Left cardiac atrium (tissue), 4 donors: ENCODE measurements at places on chromosomes 2 and 18. TPM values are rescaled to one million over a fixed set of nuclear protein-coding genes. Genes with fewer than 3 reads are reported as not detected.

The TTC39C gene
- 8.9 TPM for total RNA-seq

The EFHD1 gene
- 16.9 TPM for total RNA-seq

The ITPRIPL1 gene
- 1.4 TPM for total RNA-seq

The EVA1A gene
- total RNA-seq: 0.84 TPM

The AQP12A gene
- not detected for total RNA-seq

The GNLY gene
- total RNA-seq: 0.52 TPM

The ABCB11 gene
- total RNA-seq: 0.37 TPM

The TWSG1 gene
- total RNA-seq: 15.1 TPM

The RAB6C gene
- total RNA-seq: not detected

The DHRS9 gene
- total RNA-seq: 47.6 TPM

The REG3A gene
- not detected for total RNA-seq

The EHD3 gene
- 11.7 TPM for total RNA-seq

DNA sequence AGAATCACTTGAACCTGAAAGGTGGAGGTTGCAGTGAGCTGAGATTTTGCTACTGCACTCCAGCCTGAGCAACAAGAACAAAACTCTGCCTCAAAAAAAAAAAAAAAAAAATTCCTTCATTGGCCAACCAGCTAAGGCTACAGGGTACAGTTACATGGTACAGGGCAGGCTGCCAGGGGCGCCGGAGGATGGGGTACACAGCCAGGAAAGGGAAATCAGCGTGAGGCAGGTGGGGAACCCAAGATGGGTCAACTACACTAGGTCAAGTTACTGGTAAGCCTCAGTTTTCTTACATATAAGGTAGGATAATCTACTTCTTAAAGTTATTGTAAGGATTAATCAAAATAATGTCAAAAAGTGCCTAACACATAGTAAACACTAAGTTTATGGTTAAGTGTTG, 142.6 kb upstream of the MSH6 start:
- DNase-seq: no peak

DNA sequence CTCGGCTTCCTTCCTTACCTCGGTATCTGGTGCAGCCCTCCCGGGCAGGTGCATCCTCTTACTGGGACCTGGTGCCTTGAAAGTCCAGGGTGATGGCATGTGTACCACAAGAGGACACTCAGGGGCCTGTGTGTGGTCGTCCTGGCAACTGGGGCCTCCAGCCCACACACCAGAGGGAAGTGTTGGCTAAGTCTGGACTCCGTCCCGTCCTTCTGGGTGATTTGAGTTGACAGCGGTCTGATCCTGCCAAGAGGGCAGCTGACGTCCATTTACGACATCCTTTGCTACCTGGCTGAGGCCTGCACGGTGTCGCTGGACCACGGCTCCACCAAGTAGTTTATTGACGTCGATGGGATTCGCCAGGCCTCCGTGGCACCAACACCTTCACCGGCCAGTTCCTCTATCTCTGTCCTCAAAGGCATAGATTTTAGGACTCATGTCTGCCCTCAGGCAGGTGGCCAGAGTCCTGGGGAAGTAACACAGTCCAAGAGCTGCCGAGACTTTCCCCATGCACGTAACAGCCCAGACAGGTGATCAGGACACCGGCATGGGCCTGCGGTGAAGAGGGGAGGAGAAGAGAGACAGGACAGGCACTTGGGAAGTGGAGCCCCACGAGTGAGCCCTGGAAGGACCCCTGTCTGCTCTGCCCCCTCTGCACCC, 186.0 kb upstream of the HDAC4 start:
- no peak for DNase-seq

- no peak for DNase-seq
These were observed 75.7 kb downstream of the TTC21B start for GRCh38 chr2:165877565-165878550.

- DNase-seq: no peak
These were observed 653 bp downstream of the MRPS9 start for GRCh38 chr2:105038383-105039061.

GRCh38 chr2:109500910-109501309, 112.9 kb downstream of the SEPTIN10 start:
- DNase-seq: no peak

GRCh38 chr2:133090358-133090757, 420.4 kb upstream of the LYPD1 start:
- no peak for DNase-seq

- no peak for DNase-seq
These were observed 19.4 kb upstream of the RNF138 start for GRCh38 chr18:32072321-32072720.

- no peak for DNase-seq
These were observed 76.2 kb upstream of the ODC1 start for GRCh38 chr2:10524341-10524740.

DNA sequence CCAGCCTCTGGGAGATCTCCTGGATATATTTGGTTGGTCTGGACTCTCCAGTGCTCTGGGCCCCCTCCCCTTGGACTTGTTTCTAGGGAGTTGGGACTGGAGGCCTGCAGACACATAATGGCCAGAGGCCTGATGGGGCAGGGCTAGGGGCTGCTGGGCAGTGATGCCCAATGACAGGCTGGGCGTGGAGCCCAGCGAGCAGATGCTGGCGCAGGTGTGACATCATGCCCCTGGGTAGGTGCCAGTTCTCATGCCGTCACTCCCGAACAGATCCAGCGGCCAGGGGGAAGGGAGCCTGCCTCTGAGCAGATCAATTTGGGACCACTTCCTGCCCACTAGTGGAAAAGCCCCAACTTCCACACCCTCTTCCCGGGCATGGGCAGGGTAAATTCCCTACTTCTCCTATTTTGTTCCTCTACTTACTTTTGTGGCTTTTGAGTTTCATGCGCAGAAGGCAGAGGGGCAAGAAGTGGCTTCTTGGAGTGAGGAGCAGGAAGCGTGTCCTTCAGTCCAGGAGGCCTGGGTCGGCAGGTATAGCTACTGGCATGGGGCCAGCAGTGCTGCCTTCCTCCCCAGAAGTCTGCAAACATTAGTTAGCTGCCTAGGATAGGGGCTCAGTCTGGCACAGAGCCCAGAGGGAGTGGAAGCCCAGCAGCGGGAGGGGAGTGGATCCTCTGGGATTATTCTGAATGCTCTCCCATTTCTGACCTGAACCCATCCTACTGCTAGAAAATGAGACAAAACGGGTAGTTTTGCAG, 6.1 kb downstream of the MPV17 start:
- peak; percentile 26 for DNase-seq

DNA sequence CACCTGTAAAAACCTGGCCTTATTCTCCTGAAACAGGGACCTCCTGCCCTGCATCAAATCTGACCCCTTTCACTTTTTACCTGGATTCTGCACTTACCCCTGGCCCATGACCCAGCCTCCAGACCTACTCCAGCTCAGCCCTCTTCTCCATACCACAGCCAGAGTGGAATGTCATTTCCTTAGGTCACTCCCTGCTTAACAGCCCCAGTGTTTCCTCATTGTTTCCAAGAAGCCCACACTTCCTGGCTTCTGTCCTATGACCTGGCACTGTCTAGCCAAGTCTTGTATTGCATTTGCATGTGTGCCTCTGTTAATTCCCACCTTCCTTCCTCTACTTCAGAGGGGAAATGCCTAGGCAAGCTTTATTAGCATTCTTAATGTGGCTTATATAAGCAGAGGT, 51.4 kb upstream of the TRIB2 start:
- peak; percentile 28 for DNase-seq

GRCh38 chr2:78701546-78701945, 324.0 kb upstream of the REG3G start:
- DNase-seq: no peak

DNA sequence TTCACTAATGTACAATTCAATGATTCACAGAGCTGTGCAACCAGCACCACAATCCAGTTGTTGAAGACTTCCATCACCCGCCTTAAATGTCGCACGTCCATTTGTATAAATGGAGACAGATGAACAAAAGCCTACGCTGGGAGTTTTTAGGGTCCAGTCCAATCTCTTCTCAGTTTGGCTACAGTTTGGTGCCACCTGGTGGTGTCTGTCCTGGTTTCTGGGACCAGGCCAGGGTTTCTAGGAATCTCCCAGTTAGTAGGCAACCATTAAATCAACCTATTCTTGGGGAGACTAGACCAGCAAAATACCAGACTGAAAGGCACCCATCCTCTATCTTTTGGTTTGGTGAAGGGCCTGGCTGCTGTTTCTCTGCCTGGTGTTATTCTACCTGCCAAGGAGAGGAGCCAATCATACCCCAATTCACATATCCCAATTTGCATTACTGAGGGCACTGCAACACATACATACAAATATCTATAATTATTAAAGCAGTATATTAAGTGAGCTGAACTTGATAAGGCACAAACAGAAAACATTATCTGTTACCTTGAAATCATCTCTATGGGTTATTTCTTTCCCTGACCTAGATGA, 3.2 kb upstream of the DDX1 start:
- DNase-seq: peak; percentile 32

DNA sequence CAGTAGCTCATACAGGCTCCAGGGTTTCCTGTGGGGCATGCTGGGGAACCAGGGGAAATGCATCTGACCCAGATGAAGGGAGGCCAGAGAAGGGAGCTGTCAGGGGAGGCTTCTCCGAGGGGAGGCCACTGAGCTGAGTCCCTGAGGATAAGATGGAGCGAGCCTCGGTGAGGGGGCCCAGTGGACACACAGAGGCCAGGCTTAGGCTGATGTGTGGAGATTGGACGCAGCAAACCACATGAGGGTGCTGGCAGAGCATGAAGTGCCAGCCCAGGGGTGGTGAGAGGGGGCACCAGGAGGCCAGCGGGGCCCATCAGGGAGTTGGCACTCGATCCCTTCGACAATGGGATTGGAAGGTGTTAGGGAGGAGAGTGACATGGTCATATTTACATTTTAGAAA, 235.0 kb downstream of the KLHL29 start:
- DNase-seq: no peak

DNA sequence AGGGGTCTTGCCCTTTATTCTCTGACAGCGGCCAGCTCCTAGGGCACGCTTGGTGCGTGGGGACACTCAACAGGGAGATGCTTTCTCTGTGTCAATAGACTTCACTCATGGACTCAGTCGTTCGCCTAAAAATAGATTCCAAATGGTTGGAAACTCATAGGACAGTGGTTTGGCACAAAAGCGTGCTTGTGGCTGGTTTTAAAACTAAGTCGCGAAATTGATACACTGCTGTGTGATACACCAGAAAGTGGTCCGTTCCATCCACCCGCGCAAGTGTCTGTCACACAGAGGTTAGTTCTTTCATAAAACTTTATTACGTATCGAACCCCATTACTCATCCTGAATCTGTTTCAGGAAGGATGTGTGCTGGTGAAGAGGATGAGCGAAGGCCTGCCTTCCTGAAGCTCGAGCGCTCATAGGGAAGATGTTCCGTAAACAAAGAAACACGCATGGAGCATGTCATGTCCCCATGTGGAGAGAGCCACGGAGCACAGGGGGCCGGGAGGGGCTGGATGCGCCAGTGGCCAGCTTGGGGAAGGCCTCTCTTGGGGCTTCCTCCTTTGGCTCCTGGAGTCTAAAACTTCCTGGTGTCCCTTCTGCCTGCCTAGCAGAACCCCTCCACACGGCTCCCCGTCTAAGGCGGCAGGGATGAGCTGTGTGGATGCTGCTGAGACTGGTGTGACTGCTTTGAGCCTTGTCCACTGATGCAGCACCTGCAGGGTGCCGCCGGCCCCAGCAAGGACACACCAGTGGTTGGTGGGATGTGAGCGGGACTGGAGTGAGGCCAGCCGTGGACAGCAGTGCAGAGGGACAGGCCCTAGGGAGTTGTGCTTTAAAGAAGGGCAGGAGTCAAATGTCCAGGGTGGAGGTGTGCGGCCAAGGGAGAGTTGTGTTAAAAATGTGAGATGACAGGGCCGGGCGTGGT, 207.2 kb downstream of the GBX2 start:
- no peak for DNase-seq

DNA sequence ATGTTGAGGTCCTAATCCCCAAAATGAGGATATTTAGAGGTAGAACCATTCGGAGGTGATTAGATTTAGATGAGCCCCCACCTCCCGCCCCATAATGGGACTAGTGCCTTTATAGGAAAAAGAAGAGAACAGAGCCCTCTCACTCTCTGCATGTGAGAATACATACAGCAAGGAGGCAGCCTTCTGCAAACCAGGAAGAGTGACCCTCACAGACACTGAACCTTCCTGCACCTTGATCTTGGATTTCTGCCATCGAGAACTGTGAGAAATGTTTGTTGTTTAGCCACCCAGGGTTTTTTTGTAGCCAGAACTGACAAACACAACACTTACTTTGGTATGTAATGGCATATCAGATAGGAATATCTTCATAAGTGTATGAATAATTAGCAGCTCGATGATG, 83.7 kb downstream of the XIRP2 start:
- DNase-seq: no peak

GRCh38 chr2:239444626-239445577, 44.1 kb upstream of the HDAC4 start:
- no peak for DNase-seq

DNA sequence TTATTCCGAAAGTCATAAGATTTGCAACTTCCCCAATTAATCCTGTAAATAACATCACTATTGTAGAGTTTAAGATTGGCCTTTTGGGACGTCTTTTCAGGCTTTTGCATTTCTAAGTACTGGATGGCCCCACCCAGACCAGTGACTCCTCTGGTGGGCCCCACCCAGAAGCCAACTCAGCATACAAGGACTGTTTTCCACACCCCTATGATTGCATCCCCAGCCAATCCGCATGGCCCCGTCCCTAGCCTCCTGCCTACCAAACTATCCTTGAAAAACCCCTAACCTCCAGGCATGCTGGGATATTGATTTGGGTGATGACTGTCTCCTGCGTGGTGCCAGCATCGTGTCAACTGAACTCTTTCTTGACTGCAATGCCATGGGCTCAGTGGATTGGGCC, 24.5 kb upstream of the TGIF1 start:
- DNase-seq: no peak

DNA sequence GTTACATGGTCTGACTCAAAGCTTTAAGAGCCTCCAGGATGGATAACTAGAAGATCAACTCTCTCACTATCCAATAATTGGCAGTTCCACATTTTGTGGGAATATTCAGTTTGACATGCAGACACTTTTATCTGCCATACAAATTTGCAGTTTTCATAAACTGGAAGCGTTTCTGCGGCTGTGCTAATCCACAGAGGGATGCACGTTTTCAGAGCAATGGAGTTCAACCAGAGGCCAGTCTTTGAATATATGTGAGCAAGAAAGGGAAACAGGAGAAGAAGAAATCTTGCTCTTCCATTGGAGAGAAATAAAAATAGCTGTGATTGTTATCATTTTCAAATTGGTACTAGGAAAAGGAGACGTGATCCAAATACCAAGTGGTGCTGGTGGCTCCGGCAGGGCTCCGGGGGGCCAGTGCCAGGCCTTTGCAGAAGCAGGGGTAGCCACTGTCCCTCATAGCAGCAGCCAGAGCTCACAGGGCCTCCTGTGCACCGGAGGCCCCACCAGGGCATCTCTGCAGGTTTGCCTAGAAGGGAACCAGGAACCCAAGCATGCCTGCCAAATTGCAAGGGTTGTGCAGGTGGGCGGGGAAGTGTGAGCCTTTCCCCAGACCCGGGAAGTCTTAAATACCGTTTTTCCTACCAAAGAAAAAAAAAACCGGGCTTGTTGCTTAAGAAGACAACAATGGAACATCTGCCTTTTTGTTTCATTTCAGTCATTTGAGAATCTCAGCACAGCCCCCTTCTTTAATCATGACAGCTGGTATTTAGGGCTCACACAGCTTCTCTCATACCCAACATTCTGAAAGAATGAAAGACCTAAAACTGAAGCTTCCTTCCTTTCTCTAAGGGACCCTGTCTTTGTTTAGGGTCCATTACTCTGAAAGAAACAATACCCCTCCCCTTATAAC, 791.1 kb upstream of the SOX11 start:
- no peak for DNase-seq

- no peak for DNase-seq
These were observed 96.2 kb upstream of the STK39 start for GRCh38 chr2:168343586-168343985.

GRCh38 chr2:113157118-113157896, 16.5 kb upstream of the PSD4 start:
- peak; percentile 33 for DNase-seq

- DNase-seq: no peak
These were observed 18.3 kb downstream of the HS6ST1 start for GRCh38 chr2:128300151-128301020.
